Activated effector memory CD4-positive, alpha-beta T cell treated with Interleukin-2 at 50 U/mL for 16 hours (primary cell): ENCODE measurements at places on chromosomes 11 and 22.

DNA sequence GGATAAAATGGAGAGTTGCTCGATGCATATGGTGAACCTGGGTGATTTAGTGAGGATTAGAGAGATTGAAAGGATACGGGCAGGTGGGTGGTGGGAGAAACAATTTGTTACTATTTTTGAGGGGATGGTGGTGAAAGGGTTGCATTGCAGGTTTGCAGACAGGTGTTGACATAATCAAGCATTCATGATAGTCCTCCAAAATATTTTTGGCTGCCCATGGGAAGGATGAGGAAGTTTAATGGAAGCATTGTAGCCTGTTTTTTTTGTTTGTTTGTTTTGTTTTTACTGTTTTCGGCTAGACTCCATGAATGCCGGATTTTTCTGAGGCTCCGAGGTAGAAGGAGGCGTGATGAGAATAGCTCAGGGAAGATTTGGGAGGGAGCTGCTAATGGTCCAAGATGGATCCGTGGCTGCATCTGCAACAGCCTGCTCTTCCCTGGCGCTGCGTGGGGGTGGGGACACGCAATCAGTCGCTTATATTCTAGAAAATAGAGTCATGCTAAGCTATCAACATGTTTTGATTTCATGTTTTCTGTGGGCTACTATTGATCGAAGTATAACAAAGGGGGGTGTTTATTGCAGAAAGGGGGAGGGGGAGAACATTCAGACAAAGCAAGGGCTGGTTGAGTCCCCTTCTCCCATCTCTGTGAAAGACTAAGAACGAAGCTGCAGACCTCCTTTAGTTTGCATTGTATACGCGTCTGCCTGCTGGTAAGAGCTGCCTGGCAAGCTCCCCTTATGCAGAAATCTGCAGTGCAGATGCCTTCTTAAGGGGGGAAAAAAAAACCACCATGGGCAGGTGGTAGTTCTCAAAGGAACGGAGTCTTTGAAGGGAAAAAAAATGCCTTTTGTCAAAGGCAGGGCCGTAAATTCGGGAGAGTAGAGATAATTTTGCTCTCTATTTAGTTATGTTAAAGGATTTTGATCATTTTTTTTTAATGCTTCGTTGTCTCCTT lies 1.0 kb downstream of the RTN3 start:
- no peak for DNase-seq

GRCh38 chr11:70014291-70014690 lies 63.8 kb upstream of the ANO1 start:
- no peak for DNase-seq

GRCh38 chr11:70230151-70230839 lies 27.2 kb downstream of the FADD start:
- DNase-seq, result no peak

- DNase-seq, result no peak
These were observed 108.1 kb downstream of the MORC2 start for GRCh38 chr22:30860176-30861105.

DNA sequence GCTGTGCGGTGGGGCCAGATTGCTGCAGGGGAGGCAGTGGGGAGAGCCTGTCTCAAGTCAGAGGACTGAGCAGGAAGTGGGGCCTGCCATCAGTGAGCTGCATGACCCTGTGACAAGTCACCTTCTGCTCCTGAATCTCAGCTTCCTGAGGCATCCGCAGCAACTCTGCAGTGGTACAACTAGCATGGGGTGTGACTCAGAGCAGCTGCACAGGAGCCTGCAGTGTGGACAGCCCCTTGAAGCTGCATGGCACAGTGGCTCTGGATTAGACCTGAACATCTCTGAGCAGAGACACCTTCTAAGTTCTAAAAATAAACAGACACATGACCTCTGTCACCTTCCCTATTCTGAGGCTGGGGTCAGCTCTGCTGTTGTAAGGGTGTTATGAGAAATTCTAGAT lies 18.0 kb downstream of the FAM227A start:
- no peak for DNase-seq

GRCh38 chr11:72617080-72617762 lies 57.0 kb downstream of the PDE2A start:
- no peak for DNase-seq

- no peak for DNase-seq
These were observed 51.6 kb downstream of the GRAMD1B start for GRCh38 chr11:123481640-123482039.

DNA sequence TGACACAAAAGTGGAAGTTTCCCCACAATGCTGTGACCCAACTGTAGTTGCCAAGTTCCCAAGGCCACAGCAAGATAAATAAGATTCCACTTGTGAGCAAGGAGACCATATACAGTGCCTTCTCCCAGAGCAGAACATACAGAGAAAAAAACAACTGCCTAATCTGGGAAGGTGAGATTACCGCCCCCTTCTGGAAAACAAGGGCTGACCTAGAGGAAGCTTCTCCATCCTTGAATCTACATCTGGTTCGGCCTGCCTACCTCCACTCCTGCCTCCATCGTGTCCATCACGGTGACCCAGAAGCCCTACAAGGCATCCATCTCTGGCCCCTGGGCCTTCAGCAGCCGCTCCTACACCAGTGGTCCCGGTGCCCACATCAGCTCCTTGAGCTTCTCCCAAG lies 6.1 kb upstream of the RNASEH2C start:
- DNase-seq, result no peak

GRCh38 chr22:42834177-42834949 lies 22.7 kb downstream of the ARFGAP3 start:
- no peak for DNase-seq

- DNase-seq, result no peak
These were observed 16.6 kb downstream of the PAK1 start for GRCh38 chr11:77457340-77457739.

DNA sequence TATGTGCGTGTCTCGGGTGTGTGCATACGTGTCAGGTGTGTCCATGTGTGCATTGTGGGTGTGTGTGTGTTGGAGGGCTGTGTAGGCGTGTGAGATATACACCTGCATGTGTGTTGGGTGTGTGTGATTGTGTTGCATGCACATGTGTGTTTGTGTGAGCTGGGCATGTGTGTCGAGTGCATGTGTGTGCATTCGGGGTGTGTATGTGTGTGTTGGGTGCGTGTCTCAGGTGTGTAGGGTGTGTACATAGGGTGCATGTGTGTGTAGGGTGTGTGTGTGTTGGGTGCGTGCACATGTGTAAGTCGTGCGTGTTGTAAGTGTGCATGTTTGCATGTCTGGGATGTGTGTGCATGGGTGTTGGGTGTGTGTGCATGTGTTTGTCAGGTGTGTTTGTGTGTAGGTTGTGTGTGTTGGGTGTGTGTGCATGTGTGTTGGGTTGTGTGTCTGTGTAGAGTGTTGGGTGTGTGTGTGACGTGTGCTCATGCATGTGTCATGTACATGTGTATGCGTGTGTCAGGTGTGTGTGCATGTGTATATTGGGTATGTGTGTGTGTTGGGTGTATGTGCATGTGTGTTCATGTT lies 4.1 kb downstream of the MUC6 start:
- DNase-seq, result no peak

DNA sequence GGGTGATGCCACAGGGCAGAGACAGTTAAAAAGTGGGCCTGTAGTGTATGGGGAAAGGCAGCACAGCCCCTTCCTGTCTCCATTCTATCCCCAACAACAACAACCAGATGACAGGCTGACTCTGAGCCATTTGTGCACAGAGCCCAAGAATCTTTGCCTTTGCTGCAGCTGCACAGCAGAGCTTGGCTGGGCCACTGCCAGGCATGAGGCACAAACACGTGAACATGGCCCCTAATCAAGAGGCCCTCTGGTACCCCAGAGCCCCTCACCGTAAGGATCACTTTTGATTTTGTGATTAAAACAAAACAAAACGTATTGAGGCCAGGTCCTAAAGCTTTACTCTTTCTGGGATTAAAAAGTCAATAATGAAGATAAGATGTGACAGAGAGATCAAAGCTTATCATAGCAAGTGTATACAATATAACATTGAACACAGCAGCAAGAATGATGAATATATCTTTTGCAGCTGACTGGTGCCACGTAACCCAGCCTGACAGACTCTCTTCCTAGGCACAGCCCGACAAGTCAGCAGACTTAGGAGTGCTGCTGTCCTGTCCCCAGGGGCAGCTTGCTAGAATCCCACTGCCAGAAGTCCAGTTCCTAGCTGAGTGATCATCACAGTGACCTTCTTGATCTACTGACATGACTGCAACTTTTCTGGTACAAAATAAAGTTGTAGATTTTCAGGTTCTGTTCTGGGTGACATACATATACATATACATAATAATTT lies 117.8 kb downstream of the SERGEF start:
- DNase-seq, result no peak

- peak; percentile 23 for DNase-seq
These were observed 13.5 kb downstream of the PGA5 start for GRCh38 chr11:61254403-61255025.

DNA sequence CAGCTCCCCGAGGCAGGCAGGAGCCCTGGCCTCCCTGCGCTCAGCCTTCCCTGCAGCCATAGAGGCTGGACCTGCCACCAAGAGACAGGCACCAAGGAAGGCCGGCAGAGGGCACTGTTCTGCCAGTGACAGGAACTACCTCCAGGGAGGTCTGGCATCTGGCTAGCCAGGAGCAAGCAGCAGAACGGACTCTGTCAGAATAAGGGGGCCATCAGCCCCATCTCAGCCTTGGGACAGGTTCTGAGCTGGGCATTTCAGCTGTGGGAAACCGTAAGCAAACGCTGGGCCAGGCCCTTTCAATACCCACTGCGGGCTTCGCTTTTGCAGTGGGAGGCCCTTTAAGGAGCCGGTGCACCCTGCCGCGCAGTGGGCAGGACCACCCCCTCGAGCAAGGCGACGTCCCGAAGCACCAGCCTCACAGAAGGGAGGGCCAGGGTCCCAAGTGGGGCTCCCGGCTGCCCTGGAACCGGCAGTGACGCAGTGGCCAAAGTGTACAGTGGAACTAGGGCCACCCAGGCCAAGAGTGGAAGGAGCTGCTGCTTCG lies 18.2 kb downstream of the IFT27 start:
- peak; percentile 57 for DNase-seq

DNA sequence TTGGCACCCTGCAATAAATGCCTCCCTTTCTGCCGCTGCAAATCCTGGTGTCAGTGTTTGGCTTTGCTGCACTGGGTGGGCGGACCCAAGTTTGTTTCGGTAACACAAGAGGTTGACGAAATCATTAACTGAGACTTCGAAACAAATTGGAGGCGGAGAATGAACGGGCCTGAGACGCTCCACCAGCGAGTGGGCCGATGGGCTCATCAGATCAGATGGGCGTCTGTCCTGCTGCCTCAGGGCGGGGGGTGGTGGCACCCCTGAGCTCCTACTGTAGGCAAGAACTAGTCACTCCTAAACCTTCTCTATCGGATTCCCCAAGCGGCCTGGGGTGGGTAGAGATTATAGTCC lies 918 bp upstream of the CAPN5 start:
- no peak for DNase-seq

DNA sequence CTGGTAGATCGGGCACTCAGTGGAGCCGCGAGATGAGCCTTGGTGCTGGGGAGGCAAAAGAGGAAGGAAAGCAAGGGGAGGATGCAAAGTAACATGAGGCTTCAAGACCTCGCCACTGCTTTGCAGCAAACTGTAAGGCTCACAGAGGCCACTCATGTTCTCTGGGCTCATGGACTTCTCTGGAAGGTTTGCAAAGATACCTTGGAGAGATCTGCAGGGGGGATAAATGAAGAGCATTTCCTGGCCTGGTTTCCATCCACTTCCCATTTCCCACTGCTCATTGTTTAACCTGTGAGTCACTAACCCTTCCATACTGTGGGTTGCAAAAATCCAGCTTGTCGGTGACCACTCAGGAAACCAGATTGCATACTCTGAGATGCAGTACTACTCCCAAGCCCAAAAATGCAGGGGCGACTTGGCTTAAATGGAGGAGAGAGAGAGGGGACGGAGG lies 38.5 kb downstream of the OSBP2 start:
- DNase-seq, result no peak

DNA sequence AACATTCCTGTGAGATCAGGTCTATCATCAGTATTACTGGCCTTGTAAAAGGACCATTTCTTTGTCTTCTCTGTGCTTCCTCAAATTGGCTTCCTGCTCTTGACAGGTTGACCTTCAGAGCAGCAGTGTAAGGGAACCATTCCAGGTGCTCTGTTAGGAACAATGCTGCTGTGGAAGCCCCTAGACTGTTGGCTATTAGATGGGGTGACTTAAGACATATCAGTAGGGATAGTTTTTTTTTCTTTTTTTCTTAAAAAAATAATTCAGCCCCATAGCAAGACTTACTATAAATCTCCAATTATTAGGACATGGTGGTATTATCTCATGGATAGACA lies 37.6 kb downstream of the COA4 start:
- DNase-seq, result no peak

GRCh38 chr11:115910379-115910778 lies 406.2 kb upstream of the CADM1 start:
- no peak for DNase-seq

- no peak for DNase-seq
These were observed 11.9 kb downstream of the KCNJ4 start for GRCh38 chr22:38442967-38443627.

DNA sequence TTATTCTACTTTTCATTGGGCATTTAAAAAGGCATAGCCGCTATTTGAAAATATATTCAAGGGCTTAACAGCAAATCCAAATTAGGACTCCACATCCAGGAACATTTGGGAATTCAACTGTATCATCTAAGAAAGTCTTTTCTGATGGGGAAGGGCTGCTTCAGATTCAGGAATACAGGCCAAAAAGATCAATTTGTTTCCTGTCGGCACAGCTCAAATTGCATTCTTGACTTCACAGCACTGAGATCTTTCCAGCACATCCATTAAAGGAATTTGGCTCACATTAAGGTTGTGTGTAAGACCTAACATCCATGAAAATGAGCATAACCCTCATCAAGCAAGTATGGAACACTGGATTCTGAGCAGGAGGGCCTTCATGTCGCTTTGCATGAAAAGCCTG lies 1169.5 kb upstream of the CCDC90B start:
- DNase-seq, result no peak

DNA sequence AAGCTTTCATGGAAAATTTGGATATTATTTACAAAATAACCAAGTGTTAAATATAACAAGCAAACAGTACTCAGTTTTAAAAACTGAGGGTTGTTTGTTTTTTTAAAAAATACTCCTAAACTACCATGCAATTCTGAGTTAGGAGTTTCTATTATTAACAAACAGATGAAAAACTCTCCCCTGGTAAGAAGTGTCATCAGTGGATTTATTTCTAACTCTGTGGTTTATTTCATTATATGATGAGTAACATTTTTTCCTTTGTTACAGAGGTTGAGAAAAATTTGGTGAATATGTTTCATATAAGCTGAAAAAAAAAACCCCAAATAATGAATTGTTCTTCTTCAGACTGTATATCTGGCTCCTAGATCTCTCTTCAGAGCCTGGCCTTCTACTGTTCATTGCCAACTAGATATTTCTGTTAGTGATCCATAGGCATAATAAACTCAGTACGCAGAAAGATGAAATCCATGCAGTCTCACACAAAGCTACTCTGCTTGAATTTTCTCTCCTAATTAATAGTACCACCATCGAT lies 29.4 kb upstream of the PDE3B start:
- DNase-seq, result no peak

- no peak for DNase-seq
These were observed 248.1 kb downstream of the DLG2 start for GRCh38 chr11:85379066-85379465.
